ENCODE measurements at places on chromosomes 13 and 19.

- no peak for DNase-seq
Measured at GRCh38 chr13:40540328-40541044, 126.0 kb downstream of the FOXO1 start.

DNA sequence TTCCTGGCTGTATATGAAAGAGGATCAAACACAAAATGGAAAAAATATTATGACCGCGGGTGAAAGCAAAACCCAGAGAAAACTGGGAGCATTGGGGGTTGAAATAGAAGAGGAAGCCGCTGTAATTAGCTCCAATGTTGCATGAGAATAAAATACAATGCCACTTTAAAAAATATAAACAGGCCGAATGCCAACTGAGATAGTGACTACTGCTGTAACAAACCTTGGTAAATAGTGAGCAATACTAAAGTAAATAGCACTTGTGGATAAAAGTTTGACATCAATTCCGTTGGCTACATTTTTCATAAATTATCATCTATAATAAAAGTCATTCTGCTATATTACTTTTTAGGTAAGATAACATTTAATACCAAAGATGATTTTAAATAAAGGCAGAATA lies 395.8 kb upstream of the MIR17HG start:
- DNase-seq, result no peak

DNA sequence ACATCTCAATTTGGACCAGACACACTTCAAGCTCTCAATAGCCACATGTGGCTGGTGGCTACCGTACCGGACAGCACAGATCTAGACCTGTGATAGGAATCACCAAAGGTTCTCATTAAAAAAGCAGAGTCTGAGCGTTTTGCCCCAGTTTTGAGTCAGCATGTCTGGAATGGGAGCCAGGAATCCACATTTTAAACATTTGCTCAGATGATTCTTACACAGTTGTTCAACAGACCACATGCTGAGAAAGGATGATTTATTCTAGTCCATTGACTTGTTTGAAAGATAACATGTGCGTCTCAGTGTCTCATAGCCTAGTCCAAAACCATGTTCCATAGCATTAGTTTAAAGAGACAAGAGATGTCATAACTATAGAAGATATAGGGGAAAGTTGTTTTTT lies 53.4 kb downstream of the FLT3 start:
- DNase-seq, result no peak

DNA sequence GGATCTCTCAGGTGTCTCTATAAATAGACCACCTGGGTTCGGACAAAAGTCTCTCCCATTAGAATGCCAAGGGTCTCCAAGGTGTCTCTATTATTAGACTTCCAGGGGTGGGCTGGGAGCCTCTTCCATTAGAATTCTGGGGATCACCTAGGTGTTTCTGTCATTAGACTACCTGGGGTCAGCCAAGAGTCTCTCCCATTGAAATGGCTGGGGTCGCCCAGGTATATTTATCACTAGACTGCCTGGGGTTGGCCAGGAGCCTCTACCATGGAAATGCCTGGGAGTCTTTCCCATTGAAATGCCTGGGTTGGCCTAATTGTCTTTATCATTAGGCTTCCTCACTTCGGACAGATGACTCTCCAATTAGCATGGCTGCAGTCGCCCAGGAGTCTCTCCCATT lies 1565.5 kb downstream of the UQCRFS1 start:
- DNase-seq, result no peak

DNA sequence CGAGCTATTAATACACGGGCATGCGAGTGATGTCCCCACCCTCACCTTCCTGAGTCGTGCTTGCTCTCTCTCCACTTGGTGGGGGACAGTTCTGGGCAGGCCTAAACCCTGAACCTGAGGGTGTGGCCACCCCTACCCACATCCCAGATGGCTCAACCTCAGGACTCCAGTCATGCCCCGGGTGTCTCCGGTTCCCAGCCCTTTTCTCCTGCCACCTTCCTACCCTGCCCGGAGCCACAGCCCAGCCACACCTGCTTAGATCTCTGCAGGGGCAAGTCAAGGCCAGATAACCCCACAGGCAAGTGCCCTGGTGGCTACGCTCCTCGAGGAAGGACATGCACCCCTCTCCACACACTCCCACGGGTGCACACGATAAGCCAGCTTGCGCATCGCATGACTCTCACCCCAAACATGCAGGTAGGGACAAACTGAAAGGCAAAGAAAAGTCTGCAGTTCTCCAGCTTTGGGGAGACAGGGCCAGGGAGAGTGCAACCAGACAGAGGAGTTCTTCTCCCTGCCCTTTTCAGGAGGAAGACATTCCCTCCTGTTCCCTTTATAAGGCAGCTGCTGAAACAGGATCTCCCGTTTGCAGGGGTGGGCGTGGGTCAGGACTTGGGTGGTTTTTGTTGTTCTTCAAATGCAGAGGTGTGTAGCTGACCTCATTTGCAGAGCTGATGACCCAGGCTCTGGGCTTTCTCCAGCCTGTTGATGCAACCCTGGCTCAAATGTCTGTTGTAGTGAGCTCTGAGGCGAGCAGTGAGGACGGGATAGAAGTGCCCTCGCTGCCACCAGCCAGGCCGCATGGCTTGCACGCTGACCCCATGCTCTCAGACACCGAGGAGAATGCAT lies 88.6 kb downstream of the DPF1 start:
- DNase-seq, result no peak

- no peak for DNase-seq
Measured at GRCh38 chr19:50891253-50891625, 18.0 kb downstream of the KLK2 start.

- DNase-seq, result no peak
Measured at GRCh38 chr19:30283556-30283955, 88.6 kb upstream of the ZNF536 start.

- no peak for DNase-seq
Measured at GRCh38 chr13:28640861-28641599, 17.9 kb upstream of the POMP start.

All from hematopoietic multipotent progenitor cell treated with erythropoietin and hydrocortisone succinate and interleukin-3 and kit ligand, for 15 days (in vitro differentiated cells).